ENCODE measurements at places on chromosomes 2 and 18. TPM values are rescaled to one million over a fixed set of nuclear protein-coding genes. Genes with fewer than 3 reads are reported as not detected.

SLC30A3 gene
- total RNA-seq = 9.4 TPM

IL36G gene
- not detected for total RNA-seq

RNPEPL1 gene
- 62.0 TPM for total RNA-seq

ASXL3 gene
- 2.6 TPM for total RNA-seq

RMC1 gene
- total RNA-seq = 17.2 TPM

MARCHF7 gene
- 79.5 TPM for total RNA-seq

CHRND gene
- 0.19 TPM for total RNA-seq

GRCh38 chr2:118437501-118437900, 349.2 kb downstream of the INSIG2 start:
- H3K4me3 ChIP-seq = no peak overlapping the region
- no peaks in the 10 kb centered on the region for H3K4me1 ChIP-seq
- H3K27me3 ChIP-seq = no peaks in the 10 kb centered on the region
- H3K36me3 ChIP-seq = no peaks in the 10 kb centered on the region
- H3K27ac ChIP-seq = no peak overlapping the region
- DNase-seq = no peak

DNA sequence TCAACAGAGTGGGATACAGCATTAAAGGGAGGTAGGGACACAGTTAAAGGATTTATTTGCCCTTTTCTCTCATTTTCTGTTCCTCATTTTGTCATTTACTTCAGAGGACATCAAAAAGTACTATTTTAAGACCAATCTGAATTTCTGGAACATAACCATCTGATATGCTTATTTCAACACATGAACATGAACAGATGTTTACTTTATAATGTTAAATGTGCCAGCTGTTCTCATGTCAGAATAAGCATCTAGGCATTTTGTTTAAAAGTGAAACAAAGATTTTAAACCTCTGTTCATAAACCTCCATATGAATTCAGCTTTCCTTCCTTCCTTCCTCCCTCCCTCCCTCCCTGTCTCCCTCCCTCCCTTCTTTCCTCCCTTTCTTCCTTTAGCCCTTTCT, 677.7 kb downstream of the CNTNAP5 start:
- H3K4me3 ChIP-seq = no peak overlapping the region
- no peaks in the 10 kb centered on the region for H3K36me3 ChIP-seq
- H3K27me3 ChIP-seq = no peaks in the 10 kb centered on the region
- DNase-seq = no peak

- no peak for DNase-seq
- H3K4me1 ChIP-seq = no peaks in the 10 kb centered on the region
- no peaks in the 10 kb centered on the region for H3K27me3 ChIP-seq
- H3K27ac ChIP-seq = no peak overlapping the region
These were observed 389.8 kb downstream of the FIGN start for GRCh38 chr2:163345795-163346573.

- H3K27me3 ChIP-seq = no peaks in the 10 kb centered on the region
- no peak overlapping the region for H3K27ac ChIP-seq
- H3K4me1 ChIP-seq = no peaks in the 10 kb centered on the region
These were observed 92.7 kb downstream of the PIK3C3 start for GRCh38 chr18:42047721-42048120.

GRCh38 chr2:96934831-96935540, 51.4 kb downstream of the FAM178B start:
- no peaks in the 10 kb centered on the region for H3K36me3 ChIP-seq
- no peak for DNase-seq
- no peak overlapping the region for H3K27ac ChIP-seq

DNA sequence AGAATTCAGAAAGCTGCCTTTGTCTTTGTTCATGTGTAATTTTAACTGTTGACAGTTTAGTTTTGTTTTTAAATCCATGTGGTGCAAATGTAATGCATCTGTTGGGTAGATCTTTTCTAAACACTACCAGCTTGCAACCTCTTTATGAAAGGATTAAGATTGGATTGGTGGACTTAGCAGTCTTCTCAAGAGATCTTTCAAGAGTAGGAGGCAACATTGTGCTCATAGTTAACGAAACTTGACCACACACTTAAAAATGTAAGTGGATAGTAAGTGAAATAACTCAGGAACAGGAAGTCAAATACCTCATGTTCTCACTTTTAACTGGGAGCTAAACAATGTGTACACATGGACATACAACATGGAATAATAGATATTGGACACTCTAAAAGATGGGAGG, 579.0 kb downstream of the RIT2 start:
- H3K4me1 ChIP-seq = no peaks in the 10 kb centered on the region
- DNase-seq = no peak
- no peaks in the 10 kb centered on the region for H3K36me3 ChIP-seq
- no peak overlapping the region for H3K4me3 ChIP-seq
- H3K27me3 ChIP-seq = no peaks in the 10 kb centered on the region

DNA sequence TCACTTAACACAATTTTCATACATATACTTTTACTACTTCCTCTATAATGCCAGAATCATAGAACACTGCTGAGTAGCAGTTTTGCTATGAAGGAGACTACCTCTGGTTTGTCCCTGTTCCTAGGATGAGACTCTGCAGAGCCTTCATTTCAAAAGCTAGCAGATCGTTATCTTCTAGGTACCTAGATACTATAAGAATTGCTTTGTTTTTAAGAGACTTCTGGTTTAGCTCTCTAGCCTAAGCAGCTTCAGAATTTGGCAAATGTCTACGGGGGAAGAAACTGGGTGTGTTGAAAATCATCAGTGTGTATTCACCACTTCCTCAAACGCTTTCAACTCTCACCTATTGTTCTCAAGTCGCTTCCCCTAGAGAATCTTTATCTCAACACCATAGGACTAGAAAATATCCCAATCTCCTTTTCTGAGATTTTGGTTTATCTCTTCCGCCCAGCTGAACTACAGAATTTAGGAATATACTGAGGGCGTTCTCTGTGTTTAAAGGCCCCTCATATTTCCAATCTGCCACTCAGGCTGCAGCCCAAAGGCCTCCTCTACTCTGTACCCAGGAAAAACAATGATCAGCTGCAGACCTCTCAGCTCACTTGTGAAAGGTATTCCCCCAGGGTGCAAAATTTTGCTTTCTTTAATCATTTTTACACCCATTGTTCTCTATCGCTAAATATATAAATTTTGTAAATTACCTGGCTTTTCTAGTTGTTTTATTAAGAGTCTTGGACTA, 28.7 kb downstream of the SMAD2 start:
- no peaks in the 10 kb centered on the region for H3K27me3 ChIP-seq
- H3K27ac ChIP-seq = no peak overlapping the region
- no peak for DNase-seq
- H3K36me3 ChIP-seq = no peaks in the 10 kb centered on the region
- no peaks in the 10 kb centered on the region for H3K4me1 ChIP-seq
- H3K4me3 ChIP-seq = no peak overlapping the region

DNA sequence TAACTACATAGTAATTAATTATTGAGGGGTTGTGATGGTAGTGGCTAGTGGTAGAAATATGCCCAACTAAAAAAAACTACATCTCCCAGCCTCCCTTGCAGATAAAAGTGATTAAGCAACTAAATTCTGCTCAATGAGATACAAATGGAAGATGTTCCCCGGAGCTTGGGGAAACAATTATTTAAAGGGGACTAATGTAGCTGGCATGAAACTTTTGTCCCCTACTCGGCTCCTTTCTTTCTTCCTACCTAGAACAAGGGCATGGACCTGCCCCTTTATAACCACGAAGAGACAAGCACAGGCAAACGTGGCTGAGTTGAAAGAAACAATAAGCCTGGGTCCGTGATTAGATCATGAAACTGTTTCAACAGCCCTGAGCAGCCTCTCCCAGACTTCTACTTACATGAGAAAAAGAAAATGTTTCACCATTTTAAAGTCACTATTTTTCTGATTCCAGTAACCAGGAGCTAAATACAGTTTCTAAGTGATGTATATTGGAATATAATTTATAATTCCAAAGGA, 236.9 kb downstream of the SCG2 start:
- no peaks in the 10 kb centered on the region for H3K4me1 ChIP-seq
- H3K27me3 ChIP-seq = no peaks in the 10 kb centered on the region
- H3K27ac ChIP-seq = no peak overlapping the region
- H3K36me3 ChIP-seq = no peaks in the 10 kb centered on the region

DNA sequence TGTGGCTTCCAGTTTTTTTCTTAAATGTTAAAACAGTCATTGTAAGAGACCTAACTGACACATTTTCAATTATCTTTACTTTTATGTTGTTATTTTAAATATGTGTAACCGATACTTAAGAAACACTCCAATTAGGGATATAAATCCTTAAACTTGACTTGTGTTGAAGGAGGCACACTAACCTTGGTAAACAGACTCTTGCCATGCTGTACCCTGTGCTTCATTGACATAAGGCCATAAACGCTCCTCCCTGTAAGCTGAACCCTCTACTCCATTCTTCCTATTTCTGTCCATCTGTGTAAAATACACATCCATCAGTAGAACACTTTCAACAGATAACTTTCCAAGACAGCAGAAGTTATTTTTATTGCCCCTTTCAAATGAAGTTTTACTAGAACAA, 780.5 kb upstream of the FAM98A start:
- no peak overlapping the region for H3K27ac ChIP-seq
- DNase-seq = no peak
- no peak overlapping the region for H3K4me3 ChIP-seq
- H3K27me3 ChIP-seq = no peaks in the 10 kb centered on the region
- H3K4me1 ChIP-seq = no peaks in the 10 kb centered on the region

DNA sequence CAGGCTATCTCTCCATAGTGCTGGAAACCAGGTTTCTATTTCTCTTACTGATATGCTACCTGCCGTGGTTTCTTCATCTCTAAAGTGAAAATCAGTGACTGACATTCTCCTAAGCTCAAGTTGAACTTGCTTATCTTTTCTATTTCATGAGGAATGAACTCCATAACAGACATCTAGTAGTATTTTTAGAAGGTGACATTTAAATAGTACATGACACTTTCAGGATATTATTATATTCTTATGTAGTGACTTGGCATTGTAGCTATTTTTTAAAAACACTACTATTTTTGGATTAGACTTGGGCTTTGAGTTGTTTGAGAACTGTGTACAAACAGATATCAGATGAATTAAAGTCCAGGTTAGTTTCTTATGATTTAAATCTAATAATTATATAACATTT, 1381.8 kb downstream of the DSC3 start:
- no peaks in the 10 kb centered on the region for H3K4me1 ChIP-seq
- H3K36me3 ChIP-seq = no peaks in the 10 kb centered on the region
- no peaks in the 10 kb centered on the region for H3K27me3 ChIP-seq
- no peak for DNase-seq
- H3K4me3 ChIP-seq = no peak overlapping the region
- peak overlapping the region; percentile 25 for H3K27ac ChIP-seq

GRCh38 chr18:12595571-12596255, 62.2 kb downstream of the SPIRE1 start:
- no peak for DNase-seq
- H3K4me3 ChIP-seq = no peak overlapping the region
- no peaks in the 10 kb centered on the region for H3K36me3 ChIP-seq
- H3K27ac ChIP-seq = peak overlapping the region; percentile 17

DNA sequence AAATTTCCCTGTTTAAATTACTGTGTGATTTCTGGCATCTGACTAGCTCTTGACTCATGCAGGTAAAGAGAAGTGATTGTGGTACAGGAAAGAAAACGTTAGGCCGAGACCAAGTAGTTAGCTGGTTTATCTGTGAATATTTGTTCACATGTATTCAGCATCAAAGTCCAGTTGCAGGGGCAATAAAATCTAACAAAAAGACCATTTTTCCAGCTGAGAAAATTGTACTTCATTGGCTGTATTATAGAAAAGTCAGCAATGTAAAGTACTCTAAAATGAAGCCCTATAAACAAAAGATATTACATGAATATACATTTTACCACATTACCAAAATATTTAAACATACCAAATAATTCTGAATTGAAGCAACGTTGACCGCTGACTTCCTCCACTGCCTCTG, 88.3 kb downstream of the NBAS start:
- no peaks in the 10 kb centered on the region for H3K4me1 ChIP-seq
- H3K4me3 ChIP-seq = no peak overlapping the region
- H3K36me3 ChIP-seq = peaks cover 25% of the 10 kb centered on the region
- no peaks in the 10 kb centered on the region for H3K27me3 ChIP-seq
- DNase-seq = no peak

GRCh38 chr18:12287131-12287681, 20.8 kb upstream of the TUBB6 start:
- H3K27me3 ChIP-seq = no peaks in the 10 kb centered on the region
- H3K36me3 ChIP-seq = no peaks in the 10 kb centered on the region
- peak overlapping the region; percentile 89 for H3K27ac ChIP-seq
- DNase-seq = no peak
- peak overlapping the region; percentile 37 for H3K4me3 ChIP-seq

DNA sequence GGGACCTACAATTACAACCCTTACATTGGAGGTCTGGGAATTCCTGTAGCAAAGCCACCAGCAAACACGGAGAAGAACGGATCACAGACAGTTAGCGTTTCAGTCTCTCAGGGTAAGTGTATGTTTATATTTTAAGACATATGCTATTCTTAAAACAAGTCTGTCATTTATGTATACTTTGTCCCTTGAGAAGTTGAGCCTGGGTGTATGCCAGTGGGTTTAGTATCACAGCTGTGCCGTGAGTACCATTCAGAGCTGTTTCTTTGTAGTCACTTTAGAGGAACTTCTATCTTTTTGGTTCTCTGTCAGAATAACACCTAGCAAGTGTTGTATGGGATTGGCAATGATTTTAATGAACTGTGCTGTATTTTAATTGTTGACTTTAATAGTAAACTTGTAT, 125.6 kb downstream of the BIRC6 start:
- no peaks in the 10 kb centered on the region for H3K4me1 ChIP-seq
- DNase-seq = no peak
- H3K27me3 ChIP-seq = no peaks in the 10 kb centered on the region
- H3K27ac ChIP-seq = no peak overlapping the region
- H3K36me3 ChIP-seq = peaks cover 74% of the 10 kb centered on the region

All from right atrium auricular region (tissue), 2 donors.